AG09309 (cell line): ENCODE measurements at places on chromosomes 7 and 10.

DNA sequence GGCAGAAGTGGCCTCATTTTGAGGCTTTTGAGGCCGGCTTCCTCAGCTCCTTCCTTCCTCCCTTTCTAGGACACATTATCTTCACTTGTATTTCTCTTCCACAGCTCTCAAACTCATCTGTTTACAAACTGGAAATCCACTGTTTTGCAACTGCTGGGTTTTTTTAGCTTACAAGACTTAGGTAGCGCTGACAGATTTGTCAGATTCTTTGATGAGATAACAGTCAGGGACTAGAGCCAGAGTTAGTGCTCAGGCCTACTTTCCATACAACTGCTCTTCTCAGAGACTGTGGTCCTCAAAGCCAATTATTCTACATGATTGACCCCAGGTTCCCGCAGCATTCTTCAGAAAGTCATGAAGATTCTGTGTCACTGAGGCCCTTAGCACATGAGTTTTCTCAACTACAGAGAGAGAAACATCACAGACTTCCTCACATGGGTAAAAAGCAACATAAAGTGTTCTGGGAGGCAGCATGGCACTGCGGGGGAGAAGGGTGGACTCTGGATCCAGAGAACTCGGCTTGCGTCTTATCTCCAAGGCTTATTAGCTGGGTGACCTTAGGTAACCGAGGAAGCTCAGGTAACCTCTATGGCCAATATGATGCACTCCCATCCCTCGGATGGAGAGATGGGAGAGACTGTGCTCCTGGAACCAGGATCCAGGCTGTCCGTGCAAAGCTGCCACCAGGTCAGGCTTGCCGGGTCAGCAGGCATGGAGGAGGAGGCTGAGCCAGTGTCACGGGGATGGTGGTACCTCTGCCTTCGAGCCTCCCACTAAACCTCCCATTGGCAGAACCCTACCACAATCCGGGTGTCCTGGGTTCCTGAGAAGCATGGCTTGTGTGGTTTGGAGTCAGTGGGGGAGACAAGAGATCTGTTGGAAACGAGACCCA is 10.5 kb downstream of the DDC start:
- DNase-seq = no peak

GRCh38 chr10:70492786-70493659 is 14.5 kb downstream of the PALD1 start:
- DNase-seq = no peak

GRCh38 chr7:75616421-75617167 is 122.1 kb downstream of the HIP1 start:
- DNase-seq = no peak

GRCh38 chr7:50369143-50370026 is 64.9 kb downstream of the IKZF1 start:
- DNase-seq = no peak

GRCh38 chr10:50501478-50501877 is 122.3 kb downstream of the SGMS1 start:
- DNase-seq = no peak

- DNase-seq = no peak
Measured at GRCh38 chr10:93413252-93413689, 68.9 kb downstream of the MYOF start.

DNA sequence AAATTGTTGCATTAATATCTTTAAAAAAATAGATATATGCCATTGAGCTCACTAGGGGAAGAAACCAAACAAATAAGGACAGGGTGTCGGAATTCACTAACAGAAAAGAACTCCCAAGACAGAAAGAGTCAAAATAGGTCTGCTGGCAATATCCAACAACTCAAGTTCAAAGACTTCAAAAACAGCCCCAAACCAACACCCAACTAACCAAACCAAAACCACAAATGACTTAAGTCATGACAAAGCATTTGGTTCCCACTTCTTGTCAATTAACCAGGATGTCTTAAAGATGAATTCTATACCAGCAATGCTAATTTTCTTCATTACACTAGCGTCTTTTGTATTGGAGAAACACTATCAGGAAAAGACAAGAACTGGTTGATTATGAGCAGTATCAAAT is 249.0 kb upstream of the PLXNA4 start:
- DNase-seq = no peak

- DNase-seq = no peak
Measured at GRCh38 chr10:10209167-10209566, 808.5 kb upstream of the CELF2 start.

- no peak for DNase-seq
Measured at GRCh38 chr10:124537891-124538290, 76.3 kb downstream of the LHPP start.

DNA sequence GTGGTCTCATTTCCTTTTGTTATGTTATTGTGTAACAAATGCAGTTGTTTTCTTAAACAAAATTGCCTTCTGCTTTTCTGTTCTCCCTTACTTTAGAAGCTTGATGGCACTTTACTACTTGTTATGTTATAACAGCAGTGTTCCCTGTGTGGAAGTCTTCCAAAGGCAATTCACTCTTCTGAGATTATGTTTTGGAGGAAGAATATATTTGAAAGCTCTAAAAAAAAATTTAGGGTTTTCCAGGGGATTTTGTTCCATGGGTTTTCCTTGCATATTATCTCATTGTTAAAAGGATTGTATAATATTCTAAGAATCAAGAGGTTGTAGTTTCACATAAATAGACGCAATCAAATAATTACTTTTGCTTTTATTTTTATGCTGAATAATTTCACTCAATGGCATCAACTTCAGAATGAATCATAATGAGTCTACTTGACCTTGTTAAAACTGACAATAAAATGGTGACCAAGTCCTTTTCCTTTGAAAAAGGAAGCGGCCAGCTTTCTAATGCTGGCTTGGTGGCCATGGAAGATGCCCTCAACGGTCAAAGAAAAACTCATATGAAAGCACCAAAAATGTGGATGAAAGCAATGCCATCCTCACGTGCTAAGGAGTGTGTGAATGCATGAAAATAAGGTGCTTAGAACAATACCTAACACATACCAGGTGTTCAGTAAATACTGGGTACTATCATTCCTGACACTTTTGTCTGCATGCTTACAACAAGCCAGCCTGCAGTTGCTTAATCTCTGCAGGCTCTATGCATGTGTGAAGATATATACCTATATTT is 92.4 kb upstream of the KLF6 start:
- no peak for DNase-seq

DNA sequence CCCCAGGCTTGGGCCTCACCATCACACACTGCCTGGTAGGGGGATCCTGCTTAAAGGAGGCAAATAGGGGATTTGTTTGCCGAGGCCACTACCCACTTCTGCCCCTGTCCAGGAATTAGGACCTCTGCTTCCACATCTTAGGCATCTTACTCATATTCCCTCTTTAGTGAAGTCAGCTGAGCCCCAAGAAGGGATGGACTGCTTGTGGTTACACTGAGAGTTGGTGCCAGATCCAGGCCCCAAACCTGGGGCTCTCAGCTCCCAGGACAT is 1.6 kb upstream of the GPRIN2 start:
- DNase-seq = no peak

- DNase-seq = no peak
Measured at GRCh38 chr7:158856883-158857668, 718 bp downstream of the DYNC2I1 start.

GRCh38 chr10:87722716-87723115 is 63.0 kb downstream of the PAPSS2 start:
- DNase-seq = no peak

DNA sequence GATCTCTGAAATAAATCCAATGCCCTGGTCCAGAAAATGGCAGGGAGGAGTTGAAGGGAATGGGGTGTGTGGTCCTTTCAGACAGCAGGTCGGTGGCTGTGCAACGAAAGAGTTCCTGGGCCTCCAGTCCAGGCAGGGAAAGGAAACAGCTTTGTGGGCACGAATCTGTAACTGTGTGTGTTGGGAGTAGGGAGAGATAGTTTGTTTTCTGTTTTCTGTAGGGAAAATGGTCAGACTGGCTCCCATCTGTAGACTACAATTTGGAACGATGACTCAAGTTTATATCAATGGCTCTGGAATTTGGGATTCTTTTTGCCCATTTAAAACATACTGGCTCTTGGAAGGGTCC is 2.6 kb upstream of the HOXA9 start:
- no peak for DNase-seq

GRCh38 chr7:13603661-13604060 is 385.8 kb downstream of the ETV1 start:
- DNase-seq = no peak

GRCh38 chr10:119680650-119681081 is 29.5 kb downstream of the BAG3 start:
- no peak for DNase-seq

DNA sequence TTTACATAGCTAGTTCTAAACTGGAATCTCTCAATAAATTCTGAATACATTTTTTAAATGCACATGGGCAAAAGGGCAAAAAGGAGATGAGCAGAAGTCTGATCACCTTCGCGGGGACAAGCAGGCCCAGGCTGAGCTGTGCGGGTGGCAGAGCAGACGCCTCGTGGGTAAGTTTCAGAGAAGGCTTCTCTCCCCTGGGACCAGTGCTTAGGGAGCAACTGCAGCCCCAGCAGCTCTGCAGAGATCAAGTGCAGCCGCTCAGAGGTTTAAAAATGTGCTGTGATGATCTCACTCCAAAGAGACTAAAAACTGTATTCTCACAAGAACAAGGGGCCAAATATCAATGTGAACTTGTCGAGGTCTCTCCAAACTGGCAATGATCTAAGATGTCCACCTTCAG is 264.3 kb upstream of the RNF32 start:
- no peak for DNase-seq
